Activated CD4-positive, alpha-beta T cell treated with anti-CD3 and anti-CD28 coated beads, Interleukin-2, amount 10 ng/mL, durations not matched to agents 7 days and 5 days (primary cell): ENCODE measurements at places on chromosomes 1 and 21. TPM values are rescaled to one million over a fixed set of nuclear protein-coding genes. Genes with fewer than 3 reads are reported as not detected.

The C2CD4D gene
- total RNA-seq = 0.89 TPM

The KRTAP19-1 gene
- not detected for total RNA-seq

DNA sequence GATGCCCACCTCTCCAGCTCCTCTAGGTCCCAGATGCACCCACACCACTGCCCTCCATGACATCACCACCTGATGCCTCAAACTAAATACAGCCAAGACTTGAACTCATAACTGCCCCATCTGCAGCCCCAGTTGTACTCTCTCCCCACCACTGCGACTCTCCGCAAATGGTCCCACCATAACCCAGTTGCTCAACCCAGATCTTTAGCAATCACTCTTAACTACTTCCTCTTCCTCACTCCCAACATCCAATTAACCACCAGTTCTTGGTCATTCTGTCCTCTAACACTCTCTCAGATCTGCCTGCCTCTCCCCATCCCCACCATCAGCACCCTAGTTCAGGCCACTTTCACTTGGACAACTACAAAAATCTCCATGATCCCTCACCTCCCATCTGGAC is 36.8 kb upstream of the PLA2G2C start:
- peaks cover 26% of the 10 kb centered on the region for H3K27me3 ChIP-seq
- no peaks in the 10 kb centered on the region for H3K4me1 ChIP-seq
- DNase-seq = no peak
- H3K4me3 ChIP-seq = no peak overlapping the region

GRCh38 chr1:13623021-13623637 is 39.5 kb downstream of the PDPN start:
- H3K4me1 ChIP-seq = no peaks in the 10 kb centered on the region
- H3K4me3 ChIP-seq = no peak overlapping the region
- H3K27ac ChIP-seq = no peak overlapping the region
- peaks cover 3% of the 10 kb centered on the region for H3K27me3 ChIP-seq

The DENND2C gene
- total RNA-seq = 0.12 TPM

DNA sequence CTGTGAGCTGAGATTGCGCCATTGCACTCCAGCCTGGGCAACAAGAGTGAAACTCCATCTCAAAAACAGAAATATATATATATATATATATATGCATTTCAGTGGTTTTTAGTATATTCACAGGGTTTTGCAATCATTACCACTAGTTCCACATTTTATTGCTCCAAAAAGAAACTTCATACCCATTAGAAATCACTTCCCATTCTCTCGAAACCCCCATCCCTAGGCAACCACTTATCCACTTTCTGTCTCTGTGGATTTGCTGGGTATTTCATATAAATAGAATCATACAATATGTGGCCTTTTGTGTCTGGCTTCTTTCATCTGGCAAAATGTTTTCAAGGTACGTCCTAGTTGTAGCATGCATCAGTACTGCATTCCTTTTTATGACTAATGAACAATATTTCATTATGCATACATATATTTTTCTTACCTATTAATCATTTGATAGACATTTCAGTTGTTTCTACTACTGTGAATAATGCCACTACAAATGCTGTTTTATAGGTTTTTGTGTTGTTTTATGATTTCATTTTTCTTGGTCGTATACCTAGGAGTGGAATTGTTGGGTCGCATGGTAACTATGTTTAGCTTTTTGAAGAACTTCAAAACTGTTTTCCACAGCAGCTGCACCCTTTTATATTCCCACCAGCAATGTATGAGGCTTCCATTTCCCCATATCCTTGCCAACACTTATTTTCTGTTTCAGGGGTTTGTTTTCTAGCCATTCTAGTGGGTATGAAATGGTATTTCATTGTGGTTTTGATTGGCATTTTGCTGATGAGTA is 95.9 kb downstream of the PHTF1 start:
- H3K27ac ChIP-seq = no peak overlapping the region
- DNase-seq = no peak
- no peaks in the 10 kb centered on the region for H3K4me1 ChIP-seq
- H3K4me3 ChIP-seq = no peak overlapping the region
- H3K27me3 ChIP-seq = no peaks in the 10 kb centered on the region

- H3K4me1 ChIP-seq = no peaks in the 10 kb centered on the region
- H3K27me3 ChIP-seq = peaks cover 25% of the 10 kb centered on the region
- H3K27ac ChIP-seq = no peak overlapping the region
- no peak overlapping the region for H3K4me3 ChIP-seq
Measured at GRCh38 chr1:85085417-85085816, 37.1 kb upstream of the MCOLN3 start.

GRCh38 chr1:20068722-20069121 is 1.3 kb upstream of the PLA2G5 start:
- no peaks in the 10 kb centered on the region for H3K27me3 ChIP-seq
- no peak overlapping the region for H3K4me3 ChIP-seq
- no peaks in the 10 kb centered on the region for H3K36me3 ChIP-seq

GRCh38 chr1:203828002-203828401 is 32.6 kb downstream of the ZBED6 start:
- H3K27me3 ChIP-seq = no peaks in the 10 kb centered on the region
- H3K4me1 ChIP-seq = peaks cover 11% of the 10 kb centered on the region
- H3K36me3 ChIP-seq = peaks cover 59% of the 10 kb centered on the region
- no peak overlapping the region for H3K4me3 ChIP-seq

The PDC gene
- not detected for total RNA-seq

The CD48 gene
- 294 TPM for total RNA-seq

GRCh38 chr1:18360251-18360650 is 120.5 kb upstream of the KLHDC7A start:
- no peak overlapping the region for H3K4me3 ChIP-seq
- no peak overlapping the region for H3K27ac ChIP-seq
- DNase-seq = no peak
- H3K36me3 ChIP-seq = no peaks in the 10 kb centered on the region

The MCOLN2 gene
- 15.4 TPM for total RNA-seq

The RIPK4 gene
- 0.07 TPM for total RNA-seq

- no peak overlapping the region for H3K4me3 ChIP-seq
- no peak overlapping the region for H3K27ac ChIP-seq
- H3K4me1 ChIP-seq = peaks cover 3% of the 10 kb centered on the region
- H3K36me3 ChIP-seq = no peaks in the 10 kb centered on the region
Measured at GRCh38 chr1:170494369-170494768, 37.6 kb upstream of the GORAB start.

DNA sequence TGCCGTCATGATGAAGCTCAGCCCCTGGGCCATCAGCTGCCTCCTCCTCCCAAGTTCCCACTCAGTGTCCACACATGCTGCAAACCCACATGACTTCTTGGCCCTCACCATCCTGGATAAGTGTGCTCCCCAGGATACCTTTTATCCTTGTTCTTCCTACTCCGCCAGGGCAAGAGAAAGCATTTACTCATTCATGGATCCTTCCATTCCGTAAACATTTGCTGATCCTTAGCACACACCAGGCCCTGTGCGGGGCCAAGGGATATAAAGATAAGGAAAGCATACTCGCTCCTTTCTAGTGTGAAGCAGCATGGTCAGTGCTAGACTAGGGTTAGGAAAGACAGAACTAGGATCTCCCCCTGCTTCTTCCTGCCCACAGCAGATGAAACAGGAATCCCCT is 122.1 kb upstream of the HMGB4 start:
- H3K4me3 ChIP-seq = no peak overlapping the region
- DNase-seq = no peak
- H3K27ac ChIP-seq = no peak overlapping the region
- H3K4me1 ChIP-seq = no peaks in the 10 kb centered on the region
- H3K36me3 ChIP-seq = no peaks in the 10 kb centered on the region

DNA sequence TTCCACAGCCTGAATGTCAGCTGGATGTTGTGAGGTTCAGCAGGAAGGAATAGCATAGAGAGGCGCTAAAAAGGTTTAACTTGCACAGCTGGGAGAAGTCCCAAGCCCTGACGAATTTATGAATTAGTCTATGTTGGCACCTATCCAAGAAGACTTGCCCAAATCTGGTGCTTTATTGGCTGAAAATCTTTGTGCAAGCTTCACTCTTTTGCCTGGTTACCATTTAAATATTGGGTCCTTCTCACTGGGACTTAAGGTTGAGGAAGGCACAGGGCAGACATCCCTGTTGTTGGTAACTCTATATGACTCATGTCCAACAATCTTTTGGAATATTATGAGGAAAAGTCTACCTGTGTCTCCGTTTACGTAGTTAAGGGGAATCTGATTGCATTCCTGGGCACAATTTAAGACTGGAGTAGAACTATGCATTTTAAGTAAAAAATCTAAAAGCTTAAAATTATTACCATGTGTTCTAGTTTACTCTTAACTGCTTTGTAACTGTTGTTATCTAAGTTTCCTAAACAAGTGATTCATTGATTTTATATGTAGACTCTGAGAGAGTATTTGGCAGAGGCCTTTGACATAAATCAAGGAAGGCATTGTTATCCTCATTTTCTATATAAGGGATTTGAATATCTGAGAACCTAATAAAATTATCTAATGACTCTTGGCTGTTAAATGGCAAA is 181.7 kb upstream of the DPYD start:
- no peaks in the 10 kb centered on the region for H3K36me3 ChIP-seq
- H3K27ac ChIP-seq = no peak overlapping the region
- peaks cover 2% of the 10 kb centered on the region for H3K27me3 ChIP-seq
- no peak for DNase-seq
- no peak overlapping the region for H3K4me3 ChIP-seq

DNA sequence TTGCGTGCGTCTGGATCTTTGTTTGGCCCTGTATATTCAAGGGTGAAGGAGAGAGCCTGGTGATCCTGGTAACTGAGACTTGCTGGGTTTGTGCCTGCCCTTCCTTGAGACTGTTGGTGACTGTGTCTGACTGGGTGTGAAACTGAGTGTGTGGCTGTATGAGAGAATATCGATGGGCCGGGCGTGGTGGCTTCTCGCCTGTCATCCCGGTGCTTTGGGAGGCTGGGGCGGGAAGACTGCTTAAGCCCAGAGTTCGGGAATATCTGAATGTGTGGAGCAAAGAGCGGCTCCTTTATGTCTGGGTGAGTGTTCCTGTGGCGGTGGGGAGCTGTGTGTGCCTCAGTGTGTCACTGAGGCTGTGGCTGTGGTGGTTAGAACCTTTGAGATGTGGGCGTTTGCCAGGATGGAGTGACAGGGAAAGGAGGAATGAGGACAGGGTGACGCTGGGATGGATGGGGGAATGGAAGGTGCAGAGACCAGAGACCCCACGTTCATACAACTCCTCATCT is 2.7 kb upstream of the MARCKSL1 start:
- H3K27me3 ChIP-seq = no peaks in the 10 kb centered on the region
- no peak overlapping the region for H3K4me3 ChIP-seq
- DNase-seq = no peak

DNA sequence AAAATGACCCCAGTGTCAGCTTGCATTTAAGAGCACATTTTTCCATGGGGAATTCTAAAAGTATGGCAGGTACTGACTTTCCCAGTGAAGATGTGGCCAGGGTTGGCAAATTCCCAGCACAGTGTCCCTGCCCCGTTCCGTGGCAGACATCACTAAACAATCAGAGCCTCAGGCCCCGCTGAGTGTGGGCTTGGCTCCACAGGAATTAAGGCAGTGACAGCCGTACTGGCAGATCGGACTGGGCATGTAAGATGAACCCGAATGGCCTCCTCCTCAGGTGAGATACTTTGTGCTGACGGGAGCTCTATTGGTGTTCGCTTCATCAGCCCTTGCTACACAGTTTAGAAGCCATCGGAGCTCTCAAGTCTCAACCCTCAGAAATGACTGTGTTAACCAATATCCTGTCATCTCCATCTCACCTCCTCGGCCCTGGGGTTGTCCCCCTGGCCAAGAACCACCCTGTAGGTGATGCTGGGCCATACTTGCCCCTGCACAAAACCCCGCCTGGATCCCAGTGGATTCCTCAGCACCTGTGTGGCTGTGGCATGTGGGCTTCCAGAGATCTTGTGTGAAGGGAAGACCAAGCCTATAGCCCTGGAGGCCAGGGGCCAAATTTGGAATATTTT is 29.0 kb upstream of the ABCG1 start:
- peak overlapping the region; percentile 28 for H3K27ac ChIP-seq
- DNase-seq = no peak
- H3K36me3 ChIP-seq = peaks cover 19% of the 10 kb centered on the region
- H3K27me3 ChIP-seq = no peaks in the 10 kb centered on the region

- peaks cover 22% of the 10 kb centered on the region for H3K36me3 ChIP-seq
- H3K27ac ChIP-seq = no peak overlapping the region
- no peaks in the 10 kb centered on the region for H3K27me3 ChIP-seq
- peaks cover 51% of the 10 kb centered on the region for H3K4me1 ChIP-seq
- peak; percentile 54 for DNase-seq
- H3K4me3 ChIP-seq = peak overlapping the region; percentile 58
Measured at GRCh38 chr1:32336963-32337675, 1.1 kb upstream of the MARCKSL1 start.

DNA sequence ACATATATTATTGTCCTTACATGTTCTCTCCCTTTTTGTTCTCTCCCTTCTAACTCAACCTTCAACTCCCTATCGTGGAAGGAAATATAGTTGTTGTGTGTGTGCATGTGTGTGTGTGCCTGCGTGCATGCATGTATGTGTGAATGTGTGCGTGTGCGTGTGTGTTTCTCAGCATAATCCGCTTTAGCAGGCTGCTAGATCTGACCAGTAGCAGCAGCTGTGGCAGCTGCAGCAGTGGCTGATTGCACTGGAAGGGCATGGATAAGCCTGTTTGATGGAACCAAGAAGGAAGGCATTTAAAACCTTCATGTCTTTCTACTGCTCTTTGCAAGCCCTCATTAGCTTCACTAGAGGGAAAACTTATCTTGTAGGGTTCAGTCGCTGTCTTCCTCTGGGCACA is 65.6 kb upstream of the IRF2BP2 start:
- peaks cover 10% of the 10 kb centered on the region for H3K4me1 ChIP-seq
- no peak for DNase-seq
- no peak overlapping the region for H3K27ac ChIP-seq
- H3K36me3 ChIP-seq = no peaks in the 10 kb centered on the region
- no peak overlapping the region for H3K4me3 ChIP-seq
- no peaks in the 10 kb centered on the region for H3K27me3 ChIP-seq

DNA sequence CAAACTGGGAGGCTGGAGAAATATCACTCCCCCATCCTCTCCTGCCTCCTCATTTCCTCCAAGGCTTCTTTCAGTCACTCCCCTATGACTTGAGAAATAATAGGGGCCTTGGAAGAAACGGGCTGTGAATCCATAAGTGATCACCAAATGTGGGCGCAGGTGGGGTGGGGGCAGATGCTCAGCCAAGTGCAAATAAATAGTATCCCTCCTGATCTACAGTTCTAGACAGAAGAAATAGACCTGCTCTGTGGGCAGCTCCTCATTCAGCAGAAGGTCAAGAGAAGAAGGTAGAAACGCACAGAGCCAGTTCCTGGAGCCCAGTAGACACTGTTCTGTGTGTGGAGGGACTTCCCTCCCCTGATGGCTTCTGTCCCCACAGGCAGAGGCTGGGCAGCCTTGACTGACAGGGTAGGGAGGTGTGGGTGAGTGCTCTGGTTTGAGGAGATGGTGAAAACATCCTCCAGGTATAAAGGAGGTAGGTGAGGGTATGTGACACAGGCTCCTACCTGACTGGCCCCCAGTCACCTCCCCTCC is 17.1 kb downstream of the PAX7 start:
- no peak overlapping the region for H3K27ac ChIP-seq
- no peaks in the 10 kb centered on the region for H3K36me3 ChIP-seq
- DNase-seq = no peak

DNA sequence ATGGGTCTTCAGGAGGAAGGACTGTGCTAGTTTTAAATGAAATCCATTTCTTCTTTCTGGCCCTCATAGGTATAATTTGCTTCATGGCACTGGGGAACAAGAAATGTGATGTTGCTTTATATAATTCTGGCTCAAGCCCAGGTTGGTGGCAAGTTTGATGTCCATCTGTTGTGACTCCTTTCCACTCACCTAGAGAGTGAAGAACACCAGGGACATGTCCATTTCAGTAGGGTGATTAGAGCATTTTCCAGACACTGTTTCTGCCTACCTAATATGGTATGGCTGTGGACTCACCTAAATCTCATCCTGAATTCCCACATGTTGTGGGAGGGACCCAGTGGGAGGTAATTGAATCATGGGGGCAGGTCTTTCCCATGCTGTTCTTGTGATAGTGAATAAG is 278.1 kb downstream of the LMX1A start:
- H3K27me3 ChIP-seq = no peaks in the 10 kb centered on the region
- no peak for DNase-seq
- H3K4me1 ChIP-seq = no peaks in the 10 kb centered on the region
- no peak overlapping the region for H3K4me3 ChIP-seq
- H3K36me3 ChIP-seq = no peaks in the 10 kb centered on the region
- H3K27ac ChIP-seq = no peak overlapping the region
